ENCODE measurements at places on chromosomes 6 and 20.

DNA sequence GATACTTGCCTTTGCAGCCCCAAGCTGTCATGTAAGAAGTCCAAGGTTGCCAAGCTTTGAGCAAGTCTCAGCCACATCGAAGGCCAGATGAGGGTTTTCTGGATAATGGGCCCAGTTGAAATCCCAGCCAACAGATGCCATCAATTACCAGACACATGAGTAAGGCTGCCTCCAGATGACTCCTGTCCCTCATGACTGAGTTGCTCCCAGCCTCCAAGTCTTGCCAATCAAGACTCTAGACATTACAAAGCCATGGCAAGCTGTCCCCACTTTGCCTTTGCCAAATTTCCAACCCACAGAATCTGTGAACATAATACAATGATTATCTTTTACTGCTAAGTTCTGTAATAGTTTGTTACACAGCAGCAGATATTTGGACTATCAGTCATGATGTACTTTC lies 76.8 kb upstream of the ARMC2 start:
- DNase-seq, result no peak

- no peak for DNase-seq
These were observed 1418.5 kb downstream of the KHDRBS2 start for GRCh38 chr6:60867548-60867947.

DNA sequence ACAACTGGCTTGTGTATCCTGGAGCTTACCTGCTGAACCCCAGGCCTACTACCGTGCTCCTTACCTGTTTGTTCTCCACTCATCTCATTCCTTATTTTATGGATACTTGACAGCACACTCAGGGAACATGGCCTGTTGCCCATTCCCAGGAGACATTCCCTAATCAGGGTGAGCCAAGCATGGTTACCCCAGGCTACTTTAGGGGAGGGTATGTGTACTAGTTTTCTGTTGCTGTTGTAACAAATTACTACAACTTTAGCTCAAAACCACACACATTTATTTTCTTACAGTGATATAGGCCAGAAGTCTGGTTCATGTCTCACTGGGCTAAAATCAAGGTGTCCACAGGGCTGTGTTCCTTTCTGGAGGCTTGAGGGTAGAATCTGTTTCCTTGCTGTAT lies 15.0 kb upstream of the TRAM2 start:
- DNase-seq, result no peak

GRCh38 chr6:107679457-107679856 lies 144.7 kb downstream of the SCML4 start:
- DNase-seq, result peak; percentile 74

GRCh38 chr6:12028213-12028612 lies 16.1 kb downstream of the HIVEP1 start:
- DNase-seq, result no peak

DNA sequence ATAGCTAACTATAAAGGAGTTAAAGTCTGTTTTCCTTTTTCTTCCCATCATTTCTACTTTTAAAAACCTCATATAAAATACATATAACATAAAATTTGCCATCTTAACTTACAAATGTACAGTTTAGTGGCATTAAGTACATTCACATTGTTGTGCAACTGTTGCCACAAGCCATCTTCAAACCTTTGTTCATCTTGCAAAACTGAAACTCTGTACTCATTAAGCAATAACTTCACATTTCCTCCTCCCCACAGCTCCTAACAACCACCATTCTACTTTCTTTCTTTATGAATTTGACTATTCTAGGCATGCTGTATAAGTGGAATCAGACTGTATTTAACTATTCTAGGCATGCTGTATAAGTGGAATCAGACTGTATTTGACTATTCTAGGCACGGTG lies 4.5 kb downstream of the CCDC170 start:
- DNase-seq, result no peak

- DNase-seq, result no peak
These were observed 126.6 kb downstream of the CDC5L start for GRCh38 chr6:44514085-44514484.

- DNase-seq, result no peak
These were observed 6.0 kb downstream of the PNLDC1 start for GRCh38 chr6:159806021-159806458.

DNA sequence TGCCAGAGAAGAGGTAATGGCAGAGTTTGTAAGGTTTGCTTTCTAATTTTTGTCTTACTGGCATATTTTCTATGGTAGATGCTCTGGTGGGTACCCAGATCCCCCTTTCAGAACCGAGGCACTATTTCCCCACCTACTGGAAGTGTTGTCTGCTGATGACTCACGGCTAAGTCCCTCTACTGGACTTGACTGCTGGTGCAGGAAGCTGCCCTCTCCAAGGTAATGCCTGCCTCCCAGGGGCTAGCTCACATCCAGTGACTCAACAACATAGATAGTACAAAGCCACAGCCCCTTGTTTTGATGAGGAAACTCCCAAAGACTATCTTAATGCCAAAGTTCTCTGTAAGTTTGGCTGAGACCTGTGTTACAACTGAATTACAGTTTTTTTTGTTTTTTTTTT lies 285.4 kb upstream of the FLRT3 start:
- DNase-seq, result no peak

- DNase-seq, result no peak
These were observed 104.8 kb upstream of the HDAC2 start for GRCh38 chr6:114075777-114076176.

DNA sequence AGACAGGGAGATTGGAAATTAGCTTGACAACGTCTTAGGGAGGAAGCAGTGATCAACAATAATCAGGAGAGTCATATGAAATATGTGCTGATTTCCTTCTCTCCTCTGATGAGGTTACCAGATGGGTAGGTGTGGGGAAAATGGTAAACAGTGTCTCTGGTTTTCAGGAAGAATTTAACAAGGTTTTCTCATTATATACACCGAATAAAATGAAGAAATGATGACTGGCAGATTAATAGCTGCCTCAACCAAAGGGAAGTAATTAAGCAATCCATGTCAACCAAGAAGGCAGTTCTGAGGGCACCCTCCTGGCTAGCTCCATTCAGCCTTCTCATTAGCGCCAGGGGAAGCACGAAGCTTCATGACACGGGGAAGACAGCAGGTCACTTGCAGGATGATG lies 12.7 kb upstream of the RAMACL start:
- no peak for DNase-seq

GRCh38 chr6:42429836-42430235 lies 21.9 kb downstream of the TRERF1 start:
- no peak for DNase-seq

GRCh38 chr6:163342571-163343539 lies 71.7 kb upstream of the QKI start:
- no peak for DNase-seq

DNA sequence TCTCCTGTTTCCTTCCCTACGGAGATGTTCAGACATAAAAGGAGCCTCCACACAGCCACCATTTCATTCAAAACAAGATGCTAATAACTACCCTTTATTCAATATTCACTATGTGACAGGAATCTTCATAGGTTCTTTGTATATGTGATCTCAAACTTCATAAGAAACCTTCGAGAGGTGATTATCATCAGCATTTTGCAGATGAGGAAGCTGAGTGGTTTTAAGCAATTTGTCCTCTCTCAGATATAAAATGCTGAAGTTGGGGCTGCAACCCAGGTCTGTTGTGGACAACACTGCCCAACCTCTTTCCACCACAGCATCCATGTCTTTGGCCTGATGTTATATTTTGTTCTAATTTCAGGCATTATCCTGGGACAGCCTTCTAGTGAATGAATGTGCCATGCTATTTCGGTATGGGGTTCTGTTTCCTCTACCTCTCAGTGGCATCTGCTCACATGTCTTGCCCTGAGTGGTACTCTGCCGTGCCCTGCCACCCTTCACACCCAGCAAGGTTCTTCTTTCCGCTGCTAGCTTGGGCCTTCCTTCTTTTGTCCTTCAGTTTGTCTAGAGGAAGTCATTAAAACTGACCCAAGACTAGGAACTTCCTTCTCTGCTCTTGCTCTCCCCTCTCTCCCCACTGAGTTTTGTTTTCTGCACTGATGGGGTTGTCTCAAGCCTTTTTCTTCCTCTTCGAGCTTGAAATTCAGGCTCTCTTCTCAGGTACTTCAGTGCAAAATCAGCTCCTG lies 300.9 kb upstream of the PRDM1 start:
- peak; percentile 66 for DNase-seq

GRCh38 chr6:15400572-15401004 lies 154.7 kb downstream of the JARID2 start:
- peak; percentile 94 for DNase-seq

DNA sequence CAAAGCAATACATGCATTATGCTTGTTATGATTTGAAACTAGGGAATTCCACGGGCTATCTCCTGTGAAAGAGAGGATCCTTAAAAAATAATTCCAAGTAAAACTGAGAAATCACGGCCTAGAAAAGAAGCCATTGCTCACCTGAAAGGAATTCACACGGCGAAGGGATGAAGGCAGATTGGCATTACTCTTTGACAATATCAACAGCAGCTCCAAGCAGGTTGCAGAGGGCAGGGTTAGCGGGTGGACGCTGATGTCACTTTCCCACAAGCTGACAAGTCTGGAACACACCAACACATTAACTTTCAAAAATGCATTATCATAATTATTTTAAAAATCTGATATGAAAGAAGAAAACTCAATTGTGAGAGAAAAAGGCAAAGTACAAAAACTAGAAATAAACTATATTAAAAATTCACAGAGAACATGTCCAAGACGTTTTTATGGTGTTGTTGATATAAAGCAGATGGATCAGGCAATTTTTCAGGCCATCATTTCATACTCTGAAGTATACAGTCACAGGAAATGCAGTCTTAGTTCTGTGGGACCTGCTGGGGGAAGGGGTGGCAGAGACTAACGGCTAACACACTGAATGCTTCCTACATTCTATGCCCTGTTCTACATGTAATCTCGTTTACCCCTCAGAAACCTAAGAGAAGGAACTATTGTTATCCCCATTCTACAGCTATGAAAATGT lies 108.3 kb downstream of the UBE3D start:
- DNase-seq, result no peak

DNA sequence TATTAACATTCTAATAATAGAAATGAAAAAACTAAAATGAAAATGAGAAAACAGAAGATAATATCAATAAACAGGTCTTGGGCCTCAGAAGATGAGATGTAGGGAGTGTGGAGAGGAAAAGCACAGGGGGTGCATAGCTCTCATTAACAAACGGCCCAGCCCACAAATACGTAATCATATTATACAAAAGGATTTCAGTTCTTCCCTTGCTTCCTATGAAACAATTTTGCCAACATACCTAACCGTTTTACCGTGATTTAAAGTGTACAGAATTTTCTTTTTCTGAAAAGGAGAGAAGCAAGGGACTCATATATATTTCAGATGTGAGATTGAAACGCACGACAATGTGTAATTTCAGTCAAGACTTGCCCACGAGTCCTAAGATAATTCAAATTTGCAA lies 136.0 kb downstream of the HFE start:
- no peak for DNase-seq

DNA sequence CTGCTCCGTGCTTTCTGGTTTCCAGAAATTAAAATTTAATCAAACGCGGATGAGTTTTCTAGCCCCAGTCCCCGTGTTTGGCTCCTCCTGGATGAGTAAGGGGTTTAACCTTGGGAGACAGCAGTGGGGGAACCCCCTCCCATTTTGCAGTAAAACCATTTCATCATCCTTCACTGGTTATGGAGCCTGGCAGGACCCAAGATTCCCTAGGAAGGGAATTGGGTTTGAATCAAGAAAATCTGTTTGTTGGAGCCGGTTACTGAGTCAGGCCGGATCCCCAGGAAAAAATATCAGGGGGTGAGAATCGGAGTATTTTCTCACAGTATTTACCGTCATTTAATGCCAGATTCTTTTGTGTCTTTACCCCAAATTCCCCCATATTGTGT lies 754 bp downstream of the YWHAB start:
- DNase-seq, result no peak

GRCh38 chr20:8875586-8875985 lies 193.3 kb upstream of the PLCB4 start:
- DNase-seq, result no peak

GRCh38 chr6:141482796-141483597 lies 649.7 kb upstream of the GJE1 start:
- DNase-seq, result no peak

DNA sequence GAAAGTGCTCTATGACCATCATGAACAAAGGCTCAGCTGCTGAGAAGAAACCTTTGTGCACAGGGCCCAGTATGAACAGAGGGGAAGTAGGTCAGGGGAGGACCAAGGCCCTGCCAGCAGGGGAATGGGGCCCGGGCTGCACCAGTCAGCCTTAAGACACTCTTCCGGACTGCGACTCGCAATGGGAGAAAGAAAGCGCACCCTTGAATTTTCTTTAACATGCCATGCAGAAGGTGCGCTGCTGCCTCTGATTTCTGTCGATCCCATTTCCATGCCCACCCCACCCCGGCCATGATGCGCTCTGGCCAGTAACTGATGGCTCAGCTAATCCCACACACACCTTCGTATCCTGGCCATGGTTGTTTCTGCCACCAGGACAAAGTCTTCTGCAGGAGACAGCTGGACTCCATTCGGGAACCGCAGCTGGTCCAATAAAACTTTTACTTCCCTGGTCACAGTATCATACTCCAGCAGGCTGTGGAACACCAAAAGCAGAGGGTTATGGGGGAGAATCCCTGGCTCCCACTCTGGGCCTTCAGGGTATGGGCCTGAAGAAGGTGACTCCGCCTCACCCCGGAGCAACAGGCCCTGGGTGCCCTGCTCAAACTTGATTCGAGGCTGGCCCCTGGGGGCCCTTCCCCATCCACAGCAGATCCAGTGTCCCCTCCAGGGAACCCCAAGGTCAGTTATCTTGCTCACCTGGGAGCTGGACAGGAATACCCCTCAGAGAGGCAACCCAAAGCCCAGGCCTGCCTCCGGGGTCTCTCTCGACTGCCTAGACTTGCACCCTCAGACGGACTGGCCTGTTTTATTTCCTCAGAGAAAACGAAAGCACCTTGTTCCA lies 20.3 kb downstream of the CST7 start:
- DNase-seq, result no peak

Measured in Ammon's horn (tissue), 1 donor.